Inflammatory macrophage treated with lipopolysaccharide for 1 hour (primary cell): ENCODE measurements at places on chromosomes 16 and 17.

GRCh38 chr17:43722269-43722619, 36.3 kb downstream of the SOST start:
- no peak for DNase-seq

- no peak for DNase-seq
These were observed 105.0 kb downstream of the ZNF778 start for GRCh38 chr16:89322321-89323119.

GRCh38 chr16:27801289-27801945, 251.5 kb downstream of the KATNIP start:
- no peak for DNase-seq

- no peak for DNase-seq
These were observed 19.9 kb downstream of the NCBP3 start for GRCh38 chr17:3826191-3826590.

GRCh38 chr17:45895969-45896785, 1.8 kb downstream of the MAPT start:
- DNase-seq: no peak

- DNase-seq: no peak
These were observed 43.9 kb upstream of the CCNF start for GRCh38 chr16:2385190-2385836.

- no peak for DNase-seq
These were observed 333.1 kb downstream of the FOXL1 start for GRCh38 chr16:86911437-86911958.

GRCh38 chr16:89373355-89374110, 116.8 kb downstream of the ANKRD11 start:
- DNase-seq: no peak

DNA sequence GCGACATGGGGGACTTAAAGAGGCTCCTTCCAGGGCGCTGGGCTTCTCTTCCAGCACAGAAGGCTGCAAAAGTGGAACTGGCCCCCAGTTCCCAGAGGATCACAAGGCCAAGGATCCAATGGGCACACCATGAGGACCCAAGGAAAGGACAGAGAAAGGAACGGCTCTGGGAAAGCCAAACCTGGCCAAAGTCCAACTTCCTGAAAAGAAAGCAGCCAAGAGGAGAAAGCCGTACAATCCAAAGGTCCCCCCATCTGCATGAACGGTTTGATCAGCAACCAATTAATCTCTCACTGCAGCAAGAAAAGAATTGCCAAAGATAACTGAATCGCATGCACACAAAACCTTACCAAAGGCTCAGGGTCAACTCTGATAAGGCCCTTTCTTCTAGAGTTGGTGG, 19.8 kb upstream of the ICAM2 start:
- no peak for DNase-seq

DNA sequence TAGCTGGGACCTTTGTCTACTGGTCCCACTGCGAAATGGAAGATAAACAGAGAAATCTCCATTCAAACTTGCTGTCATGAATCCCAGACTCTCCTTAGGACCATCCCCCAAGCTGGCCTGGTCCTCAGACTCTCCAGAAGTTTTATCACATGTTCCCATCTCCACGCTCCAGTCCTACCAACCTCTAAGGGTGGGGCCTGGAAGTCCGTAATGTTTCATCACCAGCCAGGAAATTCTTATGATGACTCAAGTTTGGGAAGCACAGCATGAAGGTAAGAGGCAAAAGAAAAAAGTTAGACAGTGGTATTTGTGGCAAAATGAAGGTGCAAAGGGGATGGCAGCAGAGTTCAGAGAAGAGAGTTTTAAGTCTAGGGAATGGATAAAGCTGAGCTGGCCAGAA, 52.7 kb downstream of the ZNF18 start:
- DNase-seq: no peak
